ENCODE measurements at places on chromosomes 3 and 15.

- no peak for DNase-seq
These were observed 203.8 kb upstream of the HES1 start for GRCh38 chr3:193932136-193932535.

- no peak for DNase-seq
These were observed 440.1 kb upstream of the ARHGEF26 start for GRCh38 chr3:153681057-153681456.

DNA sequence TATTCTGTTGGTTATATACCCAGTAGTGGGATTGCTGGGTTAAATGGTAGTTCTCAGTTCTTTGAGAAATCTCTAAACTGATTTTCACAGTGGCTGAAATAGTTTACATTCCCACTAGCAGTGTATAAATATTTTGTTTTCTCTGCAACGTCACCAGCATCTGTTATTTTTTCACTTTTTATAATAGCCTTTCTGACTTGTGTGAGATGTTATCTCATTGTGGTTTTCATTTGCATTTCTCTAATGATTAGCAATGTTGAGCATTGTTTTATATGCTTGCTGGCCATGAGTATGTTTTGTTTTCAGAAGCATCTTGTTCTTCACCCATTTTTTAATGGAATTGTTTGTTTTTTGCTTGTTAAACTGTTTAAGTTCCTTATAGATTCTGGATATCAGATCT lies 612.7 kb upstream of the SGO1 start:
- DNase-seq, result no peak

DNA sequence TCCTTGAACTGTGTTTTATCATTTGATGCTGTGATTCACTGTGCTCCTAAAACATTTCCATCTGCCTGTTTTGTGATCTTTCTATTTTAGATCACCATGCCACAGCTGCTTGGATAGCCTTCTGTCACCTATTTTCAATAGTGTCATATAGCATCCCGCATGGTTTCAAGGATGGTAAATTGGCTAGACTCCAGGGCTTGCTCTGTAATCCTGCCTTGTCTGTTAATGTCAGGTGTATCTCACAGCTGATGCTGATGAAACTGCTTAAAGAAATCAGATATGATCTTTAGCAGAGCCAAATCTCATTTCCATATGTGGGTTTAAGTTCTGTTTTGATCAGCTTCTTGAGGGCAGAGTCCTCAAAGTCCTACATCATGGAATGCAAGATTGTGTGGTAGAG lies 182.2 kb downstream of the UBE2E2 start:
- no peak for DNase-seq

- no peak for DNase-seq
These were observed 74.0 kb downstream of the MOBP start for GRCh38 chr3:39541442-39541841.

DNA sequence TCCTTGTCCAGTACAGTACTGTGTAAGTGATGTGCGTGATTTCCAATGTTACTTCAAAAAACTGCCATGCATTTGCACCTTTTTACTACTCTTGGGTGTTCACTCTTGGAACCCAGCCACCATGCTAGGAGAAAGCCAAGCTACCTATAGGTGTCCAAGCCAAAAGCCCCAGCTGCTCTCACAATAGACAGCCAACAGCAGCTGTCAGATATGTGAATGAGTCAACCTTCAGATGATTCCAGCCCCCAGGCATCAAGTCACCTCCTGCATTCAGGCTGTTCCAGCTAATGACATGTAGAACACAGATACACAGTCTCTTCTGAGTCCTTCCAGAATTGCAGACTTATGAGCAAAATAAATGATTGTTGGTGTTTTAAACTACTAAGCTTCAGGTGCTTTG lies 417.7 kb upstream of the TGFBR2 start:
- no peak for DNase-seq

DNA sequence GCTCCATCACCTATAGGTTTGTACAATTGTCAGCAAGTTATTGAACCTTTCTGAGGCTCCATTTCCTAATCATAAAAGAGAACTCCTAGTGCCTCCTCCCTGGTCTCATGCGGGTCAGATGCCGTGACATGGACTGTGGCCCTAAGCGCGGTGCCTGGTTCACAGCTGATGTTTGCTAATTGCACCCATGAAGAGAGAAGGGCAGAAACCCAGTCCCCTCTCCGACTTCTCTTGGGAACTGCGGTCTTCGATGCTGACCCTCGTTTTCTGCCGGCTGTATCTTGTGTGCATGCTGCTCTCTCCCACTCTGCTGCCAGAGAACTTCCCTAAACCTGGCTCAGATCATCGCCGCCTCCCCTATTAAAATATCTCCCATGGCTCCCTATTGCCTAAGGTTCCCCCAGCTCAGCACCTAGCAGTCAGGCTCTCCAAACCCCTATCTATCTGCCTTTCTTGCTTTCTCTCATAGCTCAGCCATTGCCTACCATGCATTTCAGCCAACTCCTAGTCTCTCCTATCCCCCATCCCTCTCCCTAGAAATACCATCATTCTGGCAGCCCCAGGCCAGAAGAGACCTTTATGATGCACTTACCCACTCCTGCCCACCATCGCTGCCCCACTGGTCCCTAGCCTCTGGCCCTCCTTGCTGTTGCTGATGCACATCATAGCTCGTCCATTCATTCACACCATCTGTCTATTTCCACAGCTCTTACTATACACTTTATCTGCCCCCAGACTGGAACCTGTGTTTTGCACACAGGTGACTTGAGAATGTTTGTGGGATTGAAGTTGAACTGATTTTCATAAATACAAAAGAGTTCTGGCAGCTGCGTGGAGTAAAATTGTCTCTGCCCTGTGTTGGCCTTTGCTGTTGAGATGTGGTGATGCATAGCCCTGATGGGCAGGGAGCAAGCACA lies 6.6 kb downstream of the ISG20 start:
- DNase-seq, result no peak

- DNase-seq, result no peak
These were observed 94.7 kb downstream of the DLG1 start for GRCh38 chr3:197203714-197204146.

DNA sequence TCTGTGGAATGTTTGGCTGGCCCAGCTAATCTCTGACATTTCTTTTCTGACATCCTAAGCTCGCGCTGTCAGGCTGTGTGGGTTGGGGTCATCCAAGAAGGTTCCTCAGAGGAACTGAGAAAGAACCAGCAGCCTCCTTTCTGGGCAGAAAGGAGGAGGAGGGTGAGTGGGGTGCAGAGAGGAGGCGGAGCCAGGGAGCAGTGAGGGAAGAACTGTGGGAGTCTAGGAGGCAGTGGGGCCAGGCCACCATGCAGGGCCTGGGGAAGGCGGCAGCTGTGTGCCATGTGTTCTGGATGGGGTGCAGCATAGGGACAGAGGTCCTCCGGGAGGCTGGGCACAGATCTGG lies 5.3 kb downstream of the SEMA7A start:
- DNase-seq, result no peak
